Keratinocyte (primary cell): ENCODE measurements at places on chromosomes 7 and 10. TPM values are rescaled to one million over a fixed set of nuclear protein-coding genes. Genes with fewer than 3 reads are reported as not detected.

DNA sequence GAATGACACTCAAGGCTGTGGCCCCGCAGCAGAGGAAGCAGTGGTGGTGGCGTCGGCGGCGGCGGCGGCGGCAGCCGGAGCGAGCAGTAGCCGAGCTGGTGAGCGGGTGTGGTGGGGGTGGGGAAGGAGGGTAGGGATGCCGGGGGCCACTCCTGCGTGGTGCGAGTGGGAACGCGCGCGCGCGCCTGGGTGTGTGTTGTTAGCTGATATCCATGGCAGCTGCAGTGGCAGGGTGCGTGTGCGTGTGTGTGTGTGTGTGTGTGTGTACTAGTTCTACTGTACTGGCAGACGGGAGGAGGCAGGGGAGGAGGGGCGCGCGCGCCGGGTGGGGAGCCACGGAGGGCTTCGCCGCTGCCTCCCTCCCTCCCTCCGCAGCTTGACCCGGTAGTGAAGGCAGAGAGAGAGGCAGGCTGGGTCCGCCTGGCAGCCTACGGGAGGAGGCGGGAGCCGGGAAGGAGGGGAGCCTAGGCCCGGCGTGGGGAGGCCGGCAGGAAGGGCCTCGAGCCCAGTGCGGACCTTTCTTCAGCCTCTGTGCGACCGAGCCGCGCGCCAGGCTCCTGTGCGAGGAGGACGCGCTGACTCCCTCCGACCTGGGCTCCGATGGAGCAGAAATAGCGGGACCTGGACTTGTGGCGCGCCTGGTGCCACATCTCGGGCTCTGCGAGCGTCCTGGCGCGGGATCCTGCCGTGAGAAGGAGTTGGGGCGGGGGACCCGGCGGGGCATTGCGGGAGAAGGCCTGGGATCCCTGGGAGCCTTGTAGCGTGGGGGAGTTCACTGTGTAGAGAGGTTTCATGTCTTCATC is at the start of gene MAGI2:
Gene MAGI2, minus strand, starts transcription at position 110 of the 803 bp plus-strand sequence. CDS start 347 bp downstream, outside the sequence.
- DNase-seq, result no peak

DNA sequence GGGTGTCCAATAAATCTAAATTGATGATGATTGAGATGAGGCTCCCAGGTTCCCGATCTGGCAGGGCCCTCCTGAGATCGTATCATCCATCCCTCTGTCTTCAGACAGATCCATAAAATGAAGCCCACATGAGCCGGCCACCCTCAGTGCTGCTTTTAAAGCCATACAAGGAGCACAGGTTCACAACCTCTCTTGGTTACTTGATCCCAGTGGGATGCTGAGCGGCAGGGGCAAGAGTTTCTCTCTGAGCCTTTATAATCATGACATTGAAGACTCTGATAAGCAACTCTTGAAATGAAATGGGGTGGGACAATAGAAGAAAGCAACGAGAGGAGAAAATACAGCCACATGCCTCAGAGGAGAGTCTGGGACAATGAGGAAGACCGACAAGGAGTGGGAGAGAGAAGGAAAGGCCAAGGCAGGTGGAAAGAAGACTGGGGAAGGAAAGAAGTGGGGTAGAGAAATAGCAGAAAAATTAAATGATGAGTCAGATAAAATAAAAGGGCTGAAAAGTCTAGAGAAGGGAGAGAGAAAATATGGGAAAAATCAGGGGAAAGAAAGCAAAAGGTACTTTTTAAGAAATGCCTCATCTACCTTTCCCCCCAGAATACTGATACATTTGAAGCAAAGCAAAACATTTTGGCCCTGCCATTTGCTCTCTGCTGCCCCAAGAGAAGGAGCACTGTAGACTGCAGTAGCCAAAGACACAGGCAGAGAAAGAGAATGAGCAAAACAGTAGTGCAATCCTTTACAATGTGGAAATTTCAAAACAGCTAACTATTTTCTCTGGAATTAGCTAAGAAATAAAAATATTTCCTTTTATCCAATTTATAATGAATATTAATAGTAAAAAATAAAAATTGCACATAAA is 14.6 kb downstream of the GBX1 start:
- no peak for DNase-seq

DNA sequence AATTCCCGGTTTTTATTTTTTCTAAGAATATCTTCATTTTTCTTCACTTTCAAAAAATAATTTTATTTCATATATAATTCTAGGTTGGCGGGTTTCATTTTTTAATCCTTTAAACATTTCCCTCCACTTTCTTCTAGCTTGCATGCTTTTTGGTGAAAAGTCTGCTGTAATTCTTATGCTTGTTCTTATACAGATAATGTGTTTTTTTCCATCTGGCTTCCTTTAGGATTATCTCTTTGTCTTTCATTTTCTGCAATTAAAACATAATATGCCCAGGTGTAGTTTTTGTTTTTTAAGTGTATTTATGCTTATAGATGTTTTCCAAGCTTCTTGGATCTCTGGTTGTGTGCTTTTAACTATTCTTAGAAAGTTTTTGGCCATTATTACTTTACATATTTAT is 341.3 kb upstream of the SEMA3C start:
- no peak for DNase-seq

DNA sequence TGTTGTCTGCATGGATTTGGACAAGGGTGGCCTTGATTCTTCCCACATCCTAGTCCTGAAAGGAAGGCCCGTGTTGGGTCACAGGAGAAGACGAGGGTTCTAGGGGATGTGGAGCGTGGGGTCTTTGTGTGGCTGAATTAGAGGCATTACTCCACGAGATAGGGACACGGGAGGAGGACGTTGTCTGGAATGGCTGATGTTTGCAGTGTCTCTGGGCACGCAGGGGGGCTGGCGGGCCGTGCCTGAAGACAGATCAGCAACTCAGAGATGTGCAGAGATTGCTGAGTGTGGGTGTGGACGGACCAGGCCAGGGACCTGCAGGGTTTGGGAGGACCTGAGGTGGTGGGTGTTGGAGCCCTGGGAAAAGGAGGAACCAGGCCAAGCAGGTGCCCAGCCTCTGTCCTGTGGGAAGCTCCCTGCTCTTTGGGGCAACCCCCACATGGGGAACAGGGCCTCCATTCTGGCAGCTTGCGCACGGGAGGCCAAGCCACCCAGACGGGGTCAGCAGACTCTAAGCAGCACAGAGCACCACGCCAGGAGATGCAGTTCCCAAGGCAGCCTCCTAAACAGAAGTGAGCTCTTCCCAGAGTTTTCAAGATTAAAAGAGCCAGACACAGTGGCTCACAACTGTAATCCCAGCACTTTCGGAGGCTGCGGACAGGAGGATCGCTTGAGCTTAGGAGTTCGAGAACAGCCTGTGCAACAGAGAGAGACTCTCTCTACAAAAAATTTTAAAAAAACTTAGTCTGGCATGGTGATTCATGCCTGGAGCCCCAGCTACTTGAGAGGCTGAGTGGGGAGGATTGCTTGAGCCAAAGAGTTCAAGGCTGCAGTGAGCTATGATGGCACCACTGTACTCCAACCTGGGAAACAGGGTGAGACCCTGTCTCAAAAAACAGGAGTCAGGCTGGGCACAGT is 71.0 kb upstream of the GTF2I start:
- no peak for DNase-seq

GRCh38 chr10:90389876-90390275 is 468.0 kb downstream of the HTR7 start:
- no peak for DNase-seq

DNA sequence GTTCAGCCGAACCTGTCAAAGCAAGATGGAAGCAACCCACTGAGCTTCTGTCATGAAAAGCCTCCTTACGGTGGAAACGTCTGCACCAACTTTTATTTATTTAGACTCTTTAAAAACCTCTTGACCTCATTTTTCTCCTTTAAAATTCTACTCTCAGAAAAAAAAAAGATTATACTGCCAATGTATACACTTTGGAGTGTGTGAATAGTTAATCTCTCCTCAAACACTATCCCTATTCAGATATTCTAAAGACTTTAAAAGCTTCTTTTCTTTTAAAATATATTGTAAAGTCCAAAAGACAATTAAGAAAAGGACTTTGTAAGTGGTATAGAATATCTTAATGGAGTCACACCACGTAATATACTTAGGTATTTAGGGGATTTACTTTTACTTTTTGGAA is 335.2 kb upstream of the SEMA3D start:
- DNase-seq, result no peak

- no peak for DNase-seq
Measured at GRCh38 chr10:44935966-44936295, 23.7 kb upstream of the RASSF4 start.

GRCh38 chr7:158829021-158829341 is 328 bp downstream of the ESYT2 start:
- DNase-seq, result no peak

GRCh38 chr7:47088329-47089067 is 493.4 kb downstream of the TNS3 start:
- no peak for DNase-seq

GRCh38 chr7:130421684-130422083 is 19.1 kb downstream of the CEP41 start:
- DNase-seq, result no peak

GRCh38 chr10:9331583-9332008 is 1277.1 kb downstream of the GATA3 start:
- peak; percentile 7 for DNase-seq

- DNase-seq, result no peak
Measured at GRCh38 chr10:20677340-20677739, 219.8 kb downstream of the NEBL start.

- no peak for DNase-seq
Measured at GRCh38 chr10:77836299-77836820, 90.2 kb downstream of the DLG5 start.

DNA sequence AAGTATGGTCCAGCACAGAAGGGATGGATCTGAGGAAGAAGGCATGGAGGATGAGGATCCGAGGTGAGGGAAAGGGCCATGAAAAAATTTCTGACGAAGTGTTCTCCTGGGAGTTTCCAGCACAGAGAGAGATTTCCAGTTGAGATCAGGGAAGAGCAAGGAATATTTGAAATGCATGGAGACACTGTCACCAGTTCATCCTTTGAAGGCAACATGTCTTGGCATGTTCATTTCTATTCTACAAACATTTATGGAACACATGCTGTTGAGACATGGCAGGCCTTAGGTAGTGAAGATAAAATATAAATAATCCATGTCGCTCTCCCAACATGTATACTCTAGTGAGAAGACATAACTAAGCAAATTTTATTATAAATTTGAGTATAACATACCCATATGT is 234.0 kb upstream of the TCF7L2 start:
- DNase-seq, result no peak

DNA sequence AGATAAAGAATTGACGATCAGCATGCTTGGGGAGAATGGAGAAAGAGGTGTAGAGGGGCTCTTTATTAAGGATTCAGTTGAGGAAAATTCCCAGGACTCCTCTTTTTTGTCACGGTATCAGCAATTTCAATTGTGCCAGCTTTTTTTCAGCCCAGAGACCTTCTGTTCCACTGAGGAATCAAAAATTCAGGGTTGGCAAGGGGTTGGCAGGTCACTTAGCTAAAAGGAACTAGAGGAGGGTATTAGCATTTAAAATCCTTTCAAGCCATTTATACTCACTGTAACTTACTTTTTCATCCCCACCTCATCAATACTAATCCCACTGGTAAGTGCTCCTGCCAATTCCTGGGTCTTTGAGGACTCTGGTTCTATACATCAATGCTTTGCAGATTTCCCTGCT is 757.5 kb upstream of the COBL start:
- no peak for DNase-seq

DNA sequence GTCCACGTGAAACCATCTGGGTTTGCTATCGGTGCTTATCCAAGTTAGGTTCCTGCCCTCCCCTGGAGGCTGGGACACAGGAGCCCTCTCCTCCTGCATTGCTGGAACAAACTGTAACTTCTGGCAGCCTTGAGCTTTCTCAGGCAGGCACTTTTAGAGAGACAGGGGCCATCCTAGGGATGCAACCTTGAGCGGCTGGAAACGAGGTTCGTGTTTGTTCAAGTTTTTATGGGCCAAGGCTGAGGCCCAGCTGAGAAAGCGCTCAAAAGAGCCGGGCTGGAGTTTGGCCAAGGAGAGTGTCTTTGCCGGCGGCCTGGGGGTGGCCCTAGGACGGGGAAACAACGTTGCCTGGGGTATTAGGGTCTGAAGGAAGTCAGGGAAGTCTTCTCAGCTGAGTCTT is 5.5 kb upstream of the MMD2 start:
- no peak for DNase-seq

DNA sequence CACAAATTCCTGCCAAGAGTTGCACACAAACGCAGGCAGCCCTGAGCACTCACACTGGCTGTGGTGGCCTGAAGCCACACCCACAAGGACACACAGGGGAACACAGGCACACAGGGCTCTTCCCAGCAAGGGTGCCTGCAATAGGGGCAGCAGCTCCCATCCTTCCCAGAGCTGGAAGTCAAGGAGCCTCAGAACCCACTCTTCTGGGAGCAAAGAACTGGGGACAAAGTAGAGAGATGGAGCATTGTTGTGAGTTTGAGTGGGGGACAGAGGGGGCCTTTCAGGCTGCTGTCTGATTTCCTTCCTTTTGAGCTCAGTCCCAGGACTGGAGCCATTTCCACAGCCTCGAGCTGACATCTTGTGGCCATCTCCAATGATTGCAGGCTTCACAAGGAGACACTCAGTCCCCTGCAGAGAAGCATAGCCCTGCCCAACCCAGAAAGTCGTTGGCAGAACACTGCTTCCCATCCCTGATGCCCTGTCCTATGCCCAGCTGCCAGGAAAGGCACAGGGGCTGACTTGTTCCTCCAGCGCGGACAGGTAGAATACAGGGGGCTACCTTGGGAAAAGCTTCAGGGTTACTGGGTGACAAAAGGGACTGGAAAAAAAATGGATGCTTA is 34.4 kb upstream of the SLF2 start:
- DNase-seq, result no peak

- no peak for DNase-seq
Measured at GRCh38 chr10:133185421-133185820, 25.4 kb downstream of the KNDC1 start.

DNA sequence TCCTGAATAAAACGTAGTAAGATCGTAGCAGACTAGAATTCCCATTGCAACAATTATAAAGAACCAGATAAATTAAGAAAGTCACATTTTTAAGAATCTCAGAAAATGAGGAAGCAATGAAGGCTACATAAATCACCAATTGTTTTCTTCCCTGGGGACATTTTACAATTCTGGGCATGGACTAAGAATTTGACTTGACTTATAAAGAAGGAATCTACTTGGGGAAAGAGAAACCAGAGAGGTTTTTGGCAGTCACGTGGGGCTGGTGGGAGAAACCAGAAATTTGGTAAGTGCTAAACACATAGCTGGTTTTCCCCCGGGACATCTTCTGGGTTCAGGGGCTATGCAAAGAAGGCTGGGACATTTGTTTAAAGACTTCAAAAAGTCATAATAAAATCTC is 109.8 kb upstream of the IL6 start:
- no peak for DNase-seq

GRCh38 chr7:34064519-34065158 is 159.3 kb downstream of the BMPER start:
- DNase-seq, result no peak

GJD4 gene
- polyA plus RNA-seq, result not detected in 3 replicates

FIGNL1 gene
- 6.9 to 12.7 TPM (median 9.5 TPM) in 3 replicates for polyA plus RNA-seq

NUTM2D gene
- 2.5 to 4.8 TPM (median 3.9 TPM) in 3 replicates for polyA plus RNA-seq

BTBD16 gene
- polyA plus RNA-seq, result 3.3 to 4.9 TPM (median 4.1 TPM) in 3 replicates

NUDT5 gene
- 98.9 to 125 TPM (median 100 TPM) in 3 replicates for polyA plus RNA-seq

CPA1 gene
- not detected in 3 replicates for polyA plus RNA-seq

OR2A1 gene
- polyA plus RNA-seq, result not detected in 3 replicates

SAP25 gene
- polyA plus RNA-seq, result 0.16 to 0.21 TPM in 2 of 3 replicates, not detected in the other

TMEM139 gene
- polyA plus RNA-seq, result 20.9 to 25.1 TPM (median 22.3 TPM) in 3 replicates
